Astrocyte of the spinal cord (primary cell): ENCODE measurements at places on chromosomes 1 and 21.
A peak's percentile ranks its signal among the peaks of the same experiment; 100 is the strongest.

DNA sequence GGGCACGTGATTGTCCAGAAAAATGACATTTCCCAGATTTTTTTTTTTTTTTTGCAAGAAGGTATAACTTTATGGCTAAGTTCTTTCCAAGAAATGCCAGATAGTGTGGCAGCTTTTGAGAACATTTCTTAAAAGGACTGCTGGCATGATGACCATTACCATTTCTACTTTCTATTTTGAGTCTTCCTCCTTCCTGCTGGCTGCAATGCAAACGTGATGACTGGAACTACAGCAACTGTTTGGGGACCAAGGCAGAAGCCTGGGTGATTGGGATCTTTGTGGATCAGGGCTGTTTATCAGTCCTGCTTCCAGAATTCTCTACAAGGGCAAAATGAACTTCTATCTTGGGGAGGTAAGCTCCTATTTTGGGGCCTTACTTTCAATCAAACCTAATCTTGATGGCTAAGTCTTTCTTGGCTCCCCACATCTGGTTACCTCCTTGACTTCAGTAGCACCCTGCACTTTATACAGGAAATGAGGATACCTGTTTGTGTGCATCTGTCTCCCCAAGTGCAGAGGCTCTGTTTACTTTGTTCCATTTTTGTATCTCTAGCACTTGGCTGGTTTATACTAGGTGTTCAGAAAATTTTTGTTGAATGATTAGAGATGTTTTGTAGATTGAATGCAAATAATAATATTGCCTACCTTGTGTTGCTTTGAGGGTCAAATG is 3.7 kb upstream of the DDX20 start:
- no peak for DNase-seq

GRCh38 chr1:191145834-191146233 is 668.2 kb upstream of the BRINP3 start:
- DNase-seq, result no peak

DNA sequence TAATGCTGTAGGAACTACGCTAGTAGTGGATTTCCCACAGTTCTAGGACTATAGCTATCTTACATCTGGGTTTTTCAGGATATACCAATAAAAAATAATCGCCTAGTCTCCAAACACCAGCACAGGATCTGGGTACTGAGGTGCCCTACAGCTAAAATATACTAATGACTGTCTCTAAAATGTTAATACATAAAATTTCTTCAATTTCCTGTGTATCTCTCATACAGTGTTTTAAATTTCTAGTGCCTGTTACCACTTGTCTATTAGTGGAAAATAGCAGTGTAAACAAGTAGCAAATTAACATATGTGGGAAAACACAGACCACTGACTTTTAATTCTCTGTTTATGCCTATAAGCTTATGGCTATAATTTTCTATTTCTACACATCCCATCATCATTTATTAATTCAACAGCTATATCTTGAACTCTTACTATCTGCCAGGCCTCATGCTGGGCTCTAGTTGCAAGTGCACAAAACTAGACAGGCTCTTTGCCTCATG is 16.1 kb upstream of the PTPN14 start:
- no peak for DNase-seq

DNA sequence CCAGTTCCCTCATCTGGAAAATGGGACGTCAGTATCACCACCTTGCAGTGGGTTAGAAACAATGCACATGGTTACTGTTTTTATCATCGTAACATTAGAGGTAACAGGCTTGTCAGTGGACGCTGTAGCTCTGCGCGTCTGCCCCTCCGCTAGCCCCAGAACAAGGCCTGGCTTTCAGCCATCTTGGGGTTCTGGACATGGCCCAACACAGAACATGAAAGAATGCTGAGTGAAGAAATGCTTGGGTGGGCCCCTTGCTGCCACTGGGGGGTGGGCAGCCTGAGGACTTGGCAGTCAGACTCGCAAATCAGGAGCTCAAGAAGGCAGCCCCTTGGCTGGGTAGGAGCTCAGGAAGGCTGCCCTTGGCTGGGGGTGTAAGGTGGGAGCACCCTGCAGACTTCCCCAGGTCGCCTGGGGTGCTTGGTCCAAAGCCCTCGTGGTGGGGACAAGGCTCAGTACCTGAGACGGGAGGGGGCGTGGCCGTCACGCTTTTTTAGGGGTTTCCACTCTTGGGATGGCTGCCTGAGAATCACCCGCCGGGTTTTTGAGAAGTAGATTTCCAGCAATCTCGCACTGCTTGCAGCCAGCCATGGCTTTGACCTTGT is 51.7 kb downstream of the SLC37A1 start:
- DNase-seq, result no peak

- DNase-seq, result peak; percentile 66
These were observed at the start of gene ZBTB8A for GRCh38 chr1:32538887-32539583. ZBTB8A (plus strand) TSS chr1:32539427; CDS start chr1:32592932, 53,505 bp downstream.

DNA sequence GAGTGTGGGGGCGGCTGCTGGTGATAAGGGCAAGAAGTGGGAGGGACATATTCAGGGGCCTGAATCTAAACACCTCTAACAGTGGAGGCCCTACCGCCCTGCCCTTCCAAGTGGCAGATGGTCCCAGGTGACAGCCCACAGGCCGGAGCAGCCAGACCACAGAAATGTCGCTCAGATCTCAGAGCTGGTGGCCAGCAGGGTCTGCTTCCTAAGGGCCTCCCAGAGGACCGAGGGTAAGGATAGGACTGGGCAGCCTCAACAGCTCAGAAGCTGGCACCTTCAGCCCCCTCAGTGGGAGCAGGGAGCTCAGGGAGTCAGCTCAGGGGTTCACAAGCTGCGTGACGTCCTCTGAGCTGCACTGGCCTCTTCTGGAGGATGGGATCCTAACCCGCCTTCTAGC is 201.8 kb upstream of the ZC3H12A start:
- DNase-seq, result no peak

- no peak for DNase-seq
These were observed 55.5 kb downstream of the PLPPR5 start for GRCh38 chr1:98949166-98949565.

- DNase-seq, result no peak
These were observed 33.3 kb downstream of the MAEL start for GRCh38 chr1:167022384-167022783.

DNA sequence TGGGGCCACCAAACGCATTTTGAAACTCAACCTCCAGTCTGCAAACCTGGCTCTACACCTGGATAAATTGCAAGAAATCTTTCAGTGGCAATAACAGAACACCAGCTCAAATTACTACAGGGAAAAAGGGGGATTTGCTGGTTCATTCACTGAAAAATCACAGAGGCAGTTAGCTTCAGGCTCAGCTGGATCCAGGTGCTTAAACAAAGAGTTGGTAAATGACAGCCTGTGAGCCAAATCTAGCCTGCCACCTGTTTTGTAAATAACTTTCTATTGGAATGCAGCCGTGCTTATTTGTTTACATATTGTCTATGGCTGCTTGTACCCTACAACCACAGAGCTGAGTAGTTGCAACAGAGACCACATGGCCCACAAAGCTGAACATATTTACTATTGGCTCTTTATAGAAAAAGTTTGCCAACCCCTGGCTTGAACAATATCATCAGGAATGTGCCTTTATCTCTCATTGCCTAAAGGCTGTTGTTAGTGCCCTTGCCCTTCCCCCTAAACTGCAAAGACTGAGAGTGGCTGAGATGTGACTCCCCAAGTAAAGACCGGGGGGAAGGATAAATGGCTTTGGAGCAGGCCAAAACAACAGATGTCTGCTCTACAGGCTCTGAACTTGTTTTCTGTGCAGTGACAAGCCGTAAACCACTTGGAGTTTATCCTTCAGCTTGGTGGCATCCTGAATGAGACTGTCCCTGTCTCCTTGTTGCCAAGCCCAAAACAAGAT is 21.5 kb upstream of the PTPRF start:
- no peak for DNase-seq

- peak; percentile 43 for DNase-seq
These were observed 246.0 kb downstream of the RERE start for GRCh38 chr1:8571200-8571984.

GRCh38 chr1:906600-907420 is 16.9 kb upstream of the SAMD11 start:
- DNase-seq, result peak; percentile 58

- DNase-seq, result no peak
These were observed 8.6 kb downstream of the TMED5 start for GRCh38 chr1:93171549-93172034.

DNA sequence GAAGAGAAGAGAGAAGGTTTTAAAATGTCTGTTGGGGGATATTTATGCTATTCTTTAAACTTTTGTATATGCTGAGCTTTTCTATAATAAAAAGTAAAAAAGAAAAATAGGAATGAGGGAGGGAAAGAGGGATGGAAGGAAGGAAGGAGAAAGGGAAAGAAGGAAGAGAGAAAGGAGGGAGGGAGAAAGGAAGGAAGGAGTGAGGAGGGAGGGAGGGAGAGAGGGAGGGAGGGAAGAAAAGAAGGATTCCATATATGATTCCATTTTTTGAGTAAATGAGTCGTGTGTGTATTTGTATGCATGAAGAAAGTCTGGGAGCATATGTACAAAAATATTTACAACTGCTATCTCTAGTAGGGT is 120.9 kb upstream of the ZBTB40 start:
- no peak for DNase-seq

DNA sequence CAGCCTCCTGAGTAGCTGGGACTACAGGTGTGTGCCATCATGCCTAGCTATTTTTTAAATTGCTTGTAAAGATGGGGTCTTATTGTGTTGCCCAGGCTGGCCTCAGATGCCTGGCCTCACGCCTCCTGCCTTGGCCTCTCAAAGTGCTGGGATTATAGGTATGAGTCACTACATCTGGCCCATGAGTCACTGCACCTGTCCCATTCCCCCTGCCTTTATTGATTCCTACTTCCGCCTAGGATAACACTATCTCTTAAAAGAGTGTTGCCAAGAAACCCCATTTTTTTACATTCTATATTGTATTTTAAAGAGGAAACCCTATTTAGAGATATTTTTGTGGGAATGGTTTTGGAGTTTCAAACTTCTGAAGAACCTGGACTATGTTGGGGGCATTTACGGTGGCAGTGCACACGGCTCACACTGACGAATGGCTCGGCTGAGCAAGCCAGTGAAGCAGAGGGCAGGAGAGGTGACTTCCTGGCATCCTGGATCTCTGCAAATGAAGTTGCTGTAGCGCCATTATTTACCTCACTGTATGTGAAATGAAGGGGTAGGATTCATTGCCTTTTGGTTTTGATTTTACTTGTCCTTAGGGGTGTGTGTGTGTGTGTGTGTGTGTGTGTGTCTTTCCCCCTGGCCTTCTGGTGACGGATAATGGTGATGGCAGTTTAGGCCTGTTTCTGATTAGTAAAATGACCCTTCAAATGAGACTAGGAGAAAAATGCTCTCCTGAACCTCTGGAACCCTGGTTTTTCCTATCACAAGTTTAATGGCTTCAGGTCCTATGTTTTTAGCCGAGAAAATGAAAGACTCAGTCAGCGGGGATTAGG is 22.5 kb downstream of the KIF26B start:
- DNase-seq, result no peak

- no peak for DNase-seq
These were observed 30.5 kb downstream of the BATF3 start for GRCh38 chr1:212669102-212669501.

GRCh38 chr1:56411484-56412180 is 167.7 kb downstream of the PLPP3 start:
- no peak for DNase-seq

GRCh38 chr21:44093761-44094160 is 13.4 kb upstream of the PWP2 start:
- no peak for DNase-seq

DNA sequence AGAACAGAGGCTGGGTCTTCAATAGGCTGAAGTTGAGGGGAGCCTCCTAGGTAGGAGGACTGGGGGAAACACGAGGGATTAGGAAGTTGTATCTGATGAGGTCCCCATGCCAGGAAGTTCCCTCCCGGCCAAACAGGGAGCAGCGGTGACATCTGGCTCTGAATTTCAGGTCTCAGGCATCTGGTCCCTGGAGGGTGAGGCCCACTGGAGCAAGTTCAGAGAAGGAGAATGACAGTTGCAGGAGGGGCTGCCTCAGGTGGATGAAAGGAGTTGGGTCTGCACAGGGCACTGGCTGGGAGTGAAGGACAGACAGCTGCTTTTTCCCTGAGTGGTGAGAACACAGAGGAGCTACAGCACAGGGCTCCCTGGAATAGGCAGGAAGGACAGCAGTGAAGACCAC is 9.1 kb downstream of the TMEM9 start:
- DNase-seq, result no peak

DNA sequence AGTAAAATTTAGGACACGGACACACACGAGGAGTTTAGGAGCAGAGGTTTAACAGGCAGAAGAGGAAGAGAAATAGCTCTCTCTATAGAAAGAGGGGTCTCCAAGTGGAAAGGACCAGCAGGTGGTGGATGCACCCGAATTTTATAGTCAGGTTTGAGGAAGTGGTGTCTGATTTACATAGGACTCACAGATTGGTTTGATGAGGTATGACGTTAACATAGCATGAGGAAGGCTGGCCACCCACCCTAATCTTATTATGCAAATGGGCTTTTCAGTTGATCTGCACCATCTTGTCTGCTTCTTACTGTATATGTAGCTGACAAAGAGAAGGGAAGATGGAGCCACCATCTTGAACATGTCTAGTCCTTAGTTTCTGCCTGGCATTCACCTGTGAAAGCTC is 52.5 kb upstream of the RGS2 start:
- DNase-seq, result no peak

GRCh38 chr1:10229903-10230302 is 19.5 kb downstream of the KIF1B start:
- DNase-seq, result no peak

- DNase-seq, result no peak
These were observed 29.6 kb downstream of the DNAH14 start for GRCh38 chr1:224959115-224959514.

DNA sequence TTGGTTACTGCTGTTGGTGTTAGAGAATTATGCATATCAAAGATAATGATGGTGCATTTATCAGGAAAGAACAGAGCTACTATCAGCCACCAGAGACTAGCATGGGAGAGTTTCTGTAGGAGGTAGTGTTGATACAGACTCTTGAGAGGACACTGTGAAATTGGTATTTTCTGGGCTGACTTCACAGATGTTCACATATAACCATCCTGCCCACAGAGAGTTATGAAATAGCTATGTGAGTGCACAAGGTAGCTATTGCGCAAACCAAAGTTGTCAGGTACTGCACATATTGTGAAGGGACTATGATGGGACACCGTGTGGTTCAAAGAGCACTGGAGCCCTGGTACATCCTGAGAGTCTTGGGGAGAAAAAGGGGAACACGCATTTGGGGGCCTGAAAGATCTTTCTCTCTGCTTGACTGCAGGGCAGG is 1.4 kb upstream of the TLCD4 start:
- no peak for DNase-seq

DNA sequence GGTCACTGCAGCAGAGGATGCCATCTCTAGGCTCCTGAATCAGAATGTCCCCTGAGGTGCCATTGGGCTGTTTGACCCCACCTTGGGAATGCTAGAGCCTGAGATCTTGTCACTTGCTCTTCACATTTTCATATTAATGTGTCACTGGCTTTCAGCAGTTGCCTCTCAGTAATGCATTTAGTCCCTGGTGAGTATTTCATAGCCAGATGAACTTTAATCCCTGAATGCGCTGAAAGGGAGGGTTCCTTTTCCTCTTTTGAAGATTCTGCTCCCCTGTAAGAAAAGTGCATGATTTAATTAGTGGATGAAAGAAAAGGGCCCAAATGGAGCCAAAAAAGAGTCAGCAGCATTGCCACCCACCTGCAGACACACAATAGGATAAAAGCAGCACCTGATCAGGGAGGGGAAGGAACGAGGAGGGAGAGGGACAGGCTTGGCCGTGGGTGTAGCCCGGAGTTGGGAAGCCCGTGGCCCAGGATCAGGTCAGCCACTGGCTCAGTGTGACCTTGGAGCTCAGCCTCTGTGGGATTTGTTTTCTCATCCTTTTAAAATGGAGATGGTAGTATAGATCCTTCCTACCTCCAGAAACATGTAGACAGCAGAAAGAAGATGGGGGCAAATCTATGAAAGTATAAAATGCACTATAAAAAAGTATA is 31.1 kb downstream of the ROR1 start:
- DNase-seq, result no peak
